H7 (cell line): ENCODE measurements at places on chromosomes 2 and 18.

DNA sequence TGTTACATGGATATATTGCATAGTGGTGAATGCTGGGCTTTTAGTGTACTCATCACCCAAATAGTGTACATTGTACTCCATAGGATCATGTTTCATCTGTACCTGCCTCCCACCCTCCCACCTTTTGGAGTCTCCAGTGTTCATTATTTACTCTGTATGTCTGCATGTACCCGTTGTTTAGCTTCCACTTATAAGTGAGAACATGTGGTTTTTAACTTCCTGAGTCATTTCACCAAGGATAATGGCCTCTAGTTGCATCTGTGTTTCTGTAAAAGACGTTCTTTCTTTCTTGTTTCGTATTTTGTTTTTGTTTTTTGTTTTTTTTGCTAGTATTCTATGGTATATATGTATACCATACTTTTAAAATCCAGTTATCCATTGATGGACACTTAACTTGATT, 107.5 kb downstream of the MSTN start:
- no peak for DNase-seq

DNA sequence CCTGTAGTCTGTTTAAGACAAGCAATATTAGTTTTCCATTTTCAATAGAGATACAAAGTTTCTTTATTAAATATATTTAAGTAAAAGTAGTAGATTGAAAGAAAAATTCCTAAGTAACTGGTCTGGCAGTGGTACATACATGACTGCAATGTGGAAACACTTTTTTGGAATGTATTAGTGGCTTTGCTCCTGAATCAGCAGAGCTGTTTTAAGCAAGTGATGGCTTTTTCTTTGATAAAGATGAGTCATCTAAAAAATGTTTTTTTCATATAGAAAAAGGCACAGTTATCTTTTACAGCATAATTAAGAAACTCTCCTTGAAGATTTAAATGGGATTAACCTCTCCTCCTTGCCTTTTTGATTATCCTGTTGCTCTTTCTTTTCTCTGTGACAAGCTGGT, 34.9 kb downstream of the KDM3A start:
- no peak for DNase-seq

DNA sequence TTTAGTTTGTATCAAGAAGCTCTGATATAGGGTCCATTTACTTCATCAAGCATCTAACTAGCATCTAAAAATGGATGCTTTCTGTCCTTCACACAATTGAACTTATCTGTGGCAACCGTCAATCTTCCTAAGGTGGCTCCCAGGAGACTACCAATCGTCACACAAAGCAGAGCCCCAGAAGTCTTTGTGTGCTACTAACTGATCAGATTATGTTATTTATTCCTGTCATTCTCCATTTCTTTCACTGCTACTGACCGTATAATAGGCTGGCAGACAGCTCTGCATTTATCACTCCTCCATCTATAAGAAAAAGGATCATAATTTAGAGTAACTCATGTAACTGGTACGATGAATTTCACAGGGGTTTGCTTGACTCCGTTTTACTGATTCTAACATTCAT, 585.0 kb upstream of the NXPH2 start:
- no peak for DNase-seq

DNA sequence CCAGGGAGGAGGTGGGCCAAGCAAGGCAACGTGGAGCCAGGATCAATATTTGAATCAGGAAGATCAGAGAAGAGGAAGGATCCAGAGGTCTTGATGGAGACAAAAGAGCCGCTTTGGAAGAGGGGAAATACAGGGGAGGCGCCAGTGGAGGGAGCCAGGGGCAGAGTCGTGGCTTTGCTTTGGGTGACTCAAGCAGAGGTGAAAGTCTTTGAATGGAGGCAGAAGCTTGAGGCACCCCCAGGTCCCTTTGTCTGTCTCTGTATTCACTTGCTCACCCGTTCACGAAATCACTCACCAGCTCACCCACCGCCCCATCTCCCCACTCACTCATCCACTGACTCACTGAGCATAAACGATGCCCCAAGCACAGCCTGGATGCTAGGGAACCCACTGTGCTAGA, 134.1 kb downstream of the ACOXL start:
- peak; percentile 69 for DNase-seq

- no peak for DNase-seq
Observed at GRCh38 chr2:144310484-144310883, 209.4 kb downstream of the ZEB2 start.

- DNase-seq: peak; percentile 66
Observed at GRCh38 chr2:237732790-237733381, 65.7 kb upstream of the RBM44 start.

DNA sequence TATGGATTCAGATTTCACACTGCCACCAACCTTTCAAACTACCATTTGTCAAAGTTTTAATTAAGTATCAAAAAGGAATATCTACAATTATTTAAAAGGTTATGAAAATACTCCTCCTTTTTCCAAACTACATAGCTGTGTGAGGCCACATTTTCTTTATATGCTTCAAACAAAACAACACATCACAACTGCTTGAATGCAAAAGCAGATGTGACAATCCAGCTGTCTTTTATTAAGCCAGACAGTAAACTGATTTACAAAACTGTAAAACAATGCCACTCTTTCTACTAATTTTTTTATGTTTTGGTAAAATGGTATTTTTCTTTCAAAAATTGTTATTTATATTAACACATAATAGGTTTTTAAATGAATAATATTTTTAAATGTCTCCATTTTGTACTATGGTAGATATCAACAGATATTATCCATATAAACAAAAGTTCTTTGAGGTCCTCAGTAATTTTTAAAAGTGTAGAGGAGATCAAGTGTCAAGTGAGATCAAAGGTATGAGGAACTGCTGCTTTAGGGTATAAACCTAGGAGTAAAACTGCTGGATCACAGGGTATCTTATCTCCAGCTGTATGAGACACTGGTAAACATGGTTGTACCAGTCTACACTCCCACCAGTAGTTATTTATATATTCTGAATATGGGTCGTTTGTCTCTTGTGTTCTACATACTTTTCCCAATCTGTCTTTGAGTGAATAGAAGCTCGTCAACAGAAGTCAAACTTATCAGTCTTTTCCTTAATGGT, 68.8 kb upstream of the SERTAD2 start:
- DNase-seq: no peak

DNA sequence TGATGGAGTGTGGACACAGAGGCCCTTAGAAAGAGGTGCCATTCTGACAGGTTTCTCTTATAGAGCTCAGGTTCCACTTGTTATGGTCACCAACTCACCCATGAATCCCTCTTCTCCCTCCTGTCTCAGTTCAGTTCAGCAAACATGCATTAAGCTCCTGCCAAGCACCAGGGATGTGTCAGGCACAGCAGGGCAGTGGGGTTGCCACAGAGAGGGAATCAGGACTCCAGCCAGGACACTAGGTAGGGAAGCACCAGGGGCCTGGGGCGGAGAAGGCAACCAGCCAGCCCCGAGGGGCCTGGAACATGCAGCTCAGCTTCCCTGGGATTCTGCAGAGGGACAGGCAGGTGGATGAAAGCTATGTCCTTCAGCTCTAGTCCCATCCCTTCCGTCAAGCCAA, 44.6 kb downstream of the TOGARAM2 start:
- DNase-seq: no peak

GRCh38 chr18:62992877-62993365, 277.6 kb downstream of the PHLPP1 start:
- DNase-seq: no peak
